SW480 (cell line): ENCODE measurements at places on chromosomes 5 and 9.

DNA sequence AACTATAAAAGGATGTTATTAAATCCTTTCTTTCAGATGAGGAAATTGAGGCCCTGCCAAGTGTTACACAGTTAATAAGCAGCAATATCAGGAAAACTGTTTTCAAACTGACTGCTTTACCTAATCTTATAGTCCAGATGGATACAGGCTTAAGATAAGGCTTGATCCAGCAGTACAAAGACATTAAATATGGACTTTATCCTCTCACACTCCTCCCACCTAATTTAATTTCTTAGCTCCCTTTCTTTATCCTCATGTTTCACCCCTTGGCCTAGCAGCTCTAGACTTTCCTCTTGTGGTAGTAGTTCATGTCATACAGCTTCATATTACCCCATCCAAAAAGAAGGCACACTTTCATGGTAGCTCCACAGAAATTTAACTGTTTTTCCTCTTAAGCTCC lies 164.5 kb downstream of the BAAT start:
- DNase-seq: no peak

DNA sequence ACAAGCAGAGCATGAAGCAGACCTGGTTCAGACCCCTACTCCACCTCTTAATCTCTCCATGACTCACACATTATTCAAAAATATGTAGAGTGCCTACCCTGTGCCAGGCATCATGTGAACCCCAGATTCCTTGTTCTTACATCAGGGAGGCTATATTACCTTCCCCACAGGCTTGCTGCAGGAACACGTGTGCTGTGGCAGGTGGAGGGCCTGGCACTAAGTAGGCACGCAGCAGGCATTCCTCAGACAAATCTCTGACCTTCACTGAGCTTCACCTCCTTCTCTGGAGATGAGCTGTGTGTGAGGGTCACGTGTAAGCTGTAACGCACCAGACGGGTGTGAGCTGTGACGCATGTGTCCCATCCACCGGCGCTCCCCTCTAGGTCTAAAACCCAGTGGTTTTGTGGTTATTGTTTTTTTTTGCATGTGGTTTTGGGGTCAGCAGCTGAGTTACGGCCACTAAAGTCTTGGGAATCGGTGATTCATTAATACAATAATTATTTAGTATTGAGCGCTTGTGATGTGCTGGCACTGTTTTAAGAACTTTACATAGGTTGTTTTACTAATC lies 30.3 kb downstream of the ANGPTL2 start:
- DNase-seq: peak; percentile 39

GRCh38 chr5:55497712-55498111 lies 37.1 kb downstream of the PLPP1 start:
- DNase-seq: no peak

- DNase-seq: peak; percentile 41
Measured at GRCh38 chr5:318341-318897, 3.1 kb upstream of the AHRR start.

DNA sequence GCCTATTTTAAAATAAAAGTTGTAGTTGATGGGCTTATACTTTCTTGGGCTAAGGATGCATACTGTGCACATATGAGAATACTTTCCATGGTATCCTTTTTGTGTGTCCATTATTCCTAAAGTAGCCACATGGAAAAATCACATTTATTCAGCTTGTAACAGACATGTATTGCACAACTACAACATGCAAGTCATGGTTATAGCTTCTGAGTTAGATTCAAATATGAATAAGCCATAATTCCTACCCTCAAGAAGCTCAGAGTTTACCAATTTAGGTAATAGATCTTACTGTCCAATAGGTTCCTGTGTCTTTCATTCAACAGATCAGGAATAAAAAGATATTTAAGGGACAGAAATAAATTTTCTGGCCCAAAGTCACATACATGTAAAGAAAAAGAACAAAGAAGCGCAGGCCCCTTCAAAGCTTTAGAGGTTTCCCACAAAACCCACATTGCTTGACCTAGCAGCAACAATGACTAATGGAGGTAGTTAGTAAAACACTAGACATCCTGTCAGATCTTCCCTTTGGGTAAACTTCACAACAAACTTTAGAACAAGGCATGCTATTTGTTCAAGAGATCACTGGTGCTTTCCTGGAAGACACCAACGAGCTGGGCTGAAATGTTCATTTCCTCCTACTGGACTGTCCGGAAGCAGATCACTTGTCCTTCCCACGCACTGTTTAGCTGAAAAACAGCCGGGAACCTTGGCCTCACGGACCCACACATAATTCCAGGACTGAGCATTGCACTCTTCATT lies 78.4 kb upstream of the ITGA1 start:
- DNase-seq: peak; percentile 92

DNA sequence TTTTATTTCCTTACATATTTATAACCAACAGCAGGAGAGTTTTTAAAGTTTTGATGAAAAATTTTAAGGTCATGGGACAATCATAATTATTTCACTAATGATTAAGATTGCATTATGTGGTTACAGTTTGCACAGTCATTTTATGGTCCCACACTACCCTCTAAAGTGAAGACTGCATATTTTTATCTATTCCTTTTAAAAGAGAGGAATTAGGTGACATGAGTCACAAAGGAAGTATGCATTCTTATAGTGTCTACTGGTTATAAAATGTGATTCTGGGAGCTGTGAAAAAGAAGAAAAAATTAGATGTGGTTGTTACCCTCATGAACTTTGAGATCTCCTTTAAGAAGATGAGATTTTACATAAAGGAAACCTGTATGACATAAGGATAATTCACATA lies 87.9 kb upstream of the GRIA1 start:
- no peak for DNase-seq

GRCh38 chr5:170397059-170397458 lies 7.9 kb upstream of the KCNMB1 start:
- no peak for DNase-seq

- DNase-seq: no peak
Measured at GRCh38 chr5:38373743-38374142, 115.4 kb downstream of the EGFLAM start.

- no peak for DNase-seq
Measured at GRCh38 chr5:51890435-51891116, 507.3 kb downstream of the ISL1 start.

GRCh38 chr9:98797491-98797890 lies 1.1 kb upstream of the ANKS6 start:
- no peak for DNase-seq

DNA sequence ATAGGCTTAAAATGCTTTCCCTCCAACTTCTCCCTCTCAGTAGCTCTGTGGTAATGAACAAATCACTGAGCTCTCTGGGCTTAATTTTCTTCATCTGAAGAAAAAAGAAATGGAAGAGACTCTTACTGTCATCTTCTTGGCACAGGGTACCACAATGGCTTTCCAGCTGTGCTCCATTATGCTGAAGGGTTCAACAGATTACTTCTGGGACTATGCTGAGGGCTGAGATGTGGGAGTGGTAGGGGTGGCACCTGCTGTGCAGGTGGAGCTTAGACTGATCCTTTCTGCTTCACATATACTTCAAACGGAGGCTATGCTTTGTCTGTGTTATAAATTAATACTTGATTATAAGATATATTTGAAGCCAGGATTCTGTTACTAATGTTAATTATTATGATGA lies 840.2 kb upstream of the C9orf72 start:
- no peak for DNase-seq

- DNase-seq: no peak
Measured at GRCh38 chr5:148343603-148344487, 8.5 kb downstream of the SPINK9 start.

DNA sequence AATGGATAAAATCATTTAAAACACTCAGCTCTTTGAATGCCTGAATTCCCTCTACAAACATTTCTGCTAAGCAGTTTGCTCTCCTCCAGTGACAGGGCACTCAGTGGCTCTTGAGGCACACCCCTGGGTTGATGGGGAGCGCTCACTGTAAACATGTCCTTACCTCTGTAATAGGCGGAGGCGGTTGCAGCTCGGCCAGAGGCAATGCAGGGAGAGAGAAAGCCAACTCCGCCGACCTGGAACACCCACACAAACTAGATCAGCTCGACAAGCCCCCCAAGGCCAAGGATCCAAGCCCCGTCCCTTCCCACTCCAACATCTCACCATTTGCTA lies 329 bp downstream of the CDC23 start:
- peak; percentile 49 for DNase-seq

- DNase-seq: no peak
Measured at GRCh38 chr5:51336878-51337277, 46.4 kb upstream of the ISL1 start.

GRCh38 chr5:123084730-123085605 lies 4.1 kb upstream of the PRDM6 start:
- DNase-seq: no peak

DNA sequence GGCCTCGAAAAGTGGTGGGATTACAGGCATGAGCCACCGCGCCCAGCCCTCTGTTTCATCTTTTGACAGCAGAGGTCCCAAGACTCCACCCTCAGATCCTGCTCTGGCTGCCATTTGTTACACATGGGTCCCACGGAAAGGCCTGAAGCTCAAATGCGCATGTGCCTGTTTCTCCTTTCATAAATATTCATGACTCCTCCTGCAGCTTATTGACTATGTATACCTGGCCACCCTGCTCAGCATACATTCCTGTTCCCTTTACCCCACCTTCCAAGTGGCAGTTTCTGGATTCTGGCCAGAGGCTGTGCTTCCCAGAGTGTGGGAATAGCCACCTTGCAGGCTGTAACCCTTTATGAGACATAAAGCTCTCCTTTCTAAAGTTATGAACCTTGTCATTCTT lies 46.5 kb downstream of the AUH start:
- DNase-seq: no peak

DNA sequence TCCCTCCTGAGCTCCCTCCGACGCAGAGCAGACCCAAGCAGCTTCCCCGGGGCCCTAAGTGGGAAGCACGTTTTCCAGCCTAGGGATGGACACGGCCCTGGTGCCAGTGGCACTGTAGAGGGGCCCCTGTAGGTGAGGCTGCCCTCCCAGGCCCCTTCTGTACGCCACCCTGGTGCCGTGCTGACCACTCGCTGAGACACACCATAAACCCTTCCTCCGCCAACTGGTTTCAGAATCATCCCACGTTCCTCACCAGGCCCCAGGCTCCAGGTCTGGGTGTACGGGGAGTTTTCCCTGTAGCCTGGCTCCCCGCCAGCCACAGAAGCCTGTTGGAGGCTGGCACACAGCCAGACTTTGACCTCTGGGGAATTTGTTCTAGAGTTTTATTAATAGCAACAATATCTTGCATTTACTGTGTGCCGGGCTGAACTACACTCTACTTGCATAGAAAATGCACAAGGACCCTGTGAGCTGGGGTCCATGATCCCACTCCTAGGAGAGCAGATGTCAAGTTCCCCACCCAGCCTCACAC lies 18.2 kb upstream of the WDR38 start:
- peak; percentile 63 for DNase-seq

- DNase-seq: peak; percentile 46
Measured at GRCh38 chr5:16616536-16617273, at the start of gene RETREG1. TSS of gene RETREG1 (minus strand) at chr5:16616997. CDS start at chr5:16616971, 26 bp downstream.

- peak; percentile 57 for DNase-seq
Measured at GRCh38 chr9:70484232-70485130, 70.0 kb upstream of the KLF9 start.

DNA sequence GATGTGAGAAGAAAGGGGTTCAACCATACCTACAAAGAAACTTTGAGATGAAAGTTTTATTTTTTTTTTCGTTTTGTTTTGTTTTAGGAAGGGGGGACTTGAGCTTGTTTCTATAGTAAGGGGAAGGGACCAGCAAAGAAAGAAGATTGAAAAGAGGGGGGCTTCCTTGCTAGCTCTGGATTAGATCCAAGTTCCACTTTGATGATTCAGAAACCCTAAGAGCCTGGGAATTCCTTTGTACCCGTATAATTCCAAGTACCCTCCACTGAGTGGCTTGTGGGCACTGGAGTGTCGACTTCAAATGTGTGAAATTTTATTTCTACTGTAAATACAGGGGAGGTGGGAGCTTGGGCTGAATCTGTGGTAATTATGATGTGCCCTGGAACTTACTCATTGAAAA lies 10.9 kb downstream of the MAMDC2 start:
- DNase-seq: no peak

- no peak for DNase-seq
Measured at GRCh38 chr5:149408252-149409099, 29.4 kb upstream of the IL17B start.

DNA sequence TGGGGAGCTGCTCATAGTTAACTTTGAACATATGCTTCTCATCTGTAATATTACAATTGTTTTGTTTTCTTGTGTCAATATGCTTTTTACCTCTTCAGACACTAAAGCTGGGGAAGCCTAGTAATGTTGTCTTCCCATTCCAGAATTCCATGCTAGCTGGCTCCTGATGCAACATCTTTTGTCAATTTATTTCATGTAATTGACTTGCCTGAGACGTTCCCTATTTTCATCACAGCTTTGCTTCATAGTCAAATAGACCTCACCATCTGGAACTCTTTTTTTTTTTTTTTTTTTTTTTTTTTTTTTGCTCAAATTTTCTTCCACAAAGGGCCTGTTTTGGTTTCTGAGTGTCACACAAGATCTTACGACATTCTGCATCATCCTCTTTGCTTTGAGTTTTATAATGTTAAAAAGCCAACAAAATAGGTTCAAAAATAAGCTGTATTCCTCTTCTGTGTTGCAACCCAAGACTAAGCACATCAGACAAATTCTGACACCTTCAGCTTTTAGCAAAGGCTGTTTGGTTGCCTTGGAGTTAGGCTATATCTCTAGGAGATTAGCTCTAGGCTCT lies 235.2 kb downstream of the NR3C1 start:
- DNase-seq: no peak

DNA sequence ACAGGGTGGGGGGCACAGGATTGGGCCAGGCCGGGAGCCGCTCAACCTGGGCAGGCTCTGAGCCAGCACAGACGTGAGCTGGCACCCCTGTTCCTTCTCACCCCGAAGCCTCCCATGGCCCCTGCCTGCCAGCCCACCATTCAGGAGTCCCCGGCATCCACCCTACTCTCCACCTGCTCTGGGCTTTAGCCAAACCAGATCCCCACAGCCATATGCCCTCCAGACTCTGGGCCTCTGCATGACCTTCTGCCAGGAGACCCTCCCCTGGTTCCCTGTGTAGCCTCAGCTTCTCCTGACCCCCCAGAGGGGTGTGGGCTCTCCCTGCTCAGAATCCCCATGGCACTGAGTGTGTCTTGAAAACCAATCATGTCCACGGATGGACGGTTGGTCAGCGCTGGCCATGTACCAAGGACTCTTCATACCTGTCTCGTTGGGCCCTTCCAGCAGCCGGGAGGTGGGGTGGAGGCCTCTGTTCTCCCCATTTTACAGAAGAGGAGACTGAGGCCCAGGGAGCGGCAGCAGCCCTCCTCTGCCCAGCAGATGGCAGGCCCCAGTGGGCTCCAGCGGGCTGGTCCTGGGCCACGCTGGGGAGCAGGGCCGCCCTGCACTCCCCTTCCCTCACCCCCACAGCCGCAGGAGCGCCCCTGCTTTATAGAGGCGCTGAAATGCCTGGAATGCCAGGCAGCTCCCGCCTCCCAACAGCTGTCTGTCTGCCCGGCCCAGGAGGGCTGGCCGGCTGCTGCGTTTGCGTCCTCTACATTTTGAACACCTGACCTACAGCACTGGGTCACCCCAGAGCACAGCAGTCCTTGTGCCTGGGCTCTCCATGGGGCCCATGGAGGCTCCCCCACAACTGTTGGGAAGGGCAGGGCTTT lies 3.5 kb upstream of the MYMK start:
- peak; percentile 33 for DNase-seq
